Activated naive CD8-positive, alpha-beta T cell treated with anti-CD3 and anti-CD28 coated beads for 36 hours (primary cell): ENCODE measurements at places on chromosomes 5 and 9. TPM values are rescaled to one million over a fixed set of nuclear protein-coding genes. Genes with fewer than 3 reads are reported as not detected.

DNA sequence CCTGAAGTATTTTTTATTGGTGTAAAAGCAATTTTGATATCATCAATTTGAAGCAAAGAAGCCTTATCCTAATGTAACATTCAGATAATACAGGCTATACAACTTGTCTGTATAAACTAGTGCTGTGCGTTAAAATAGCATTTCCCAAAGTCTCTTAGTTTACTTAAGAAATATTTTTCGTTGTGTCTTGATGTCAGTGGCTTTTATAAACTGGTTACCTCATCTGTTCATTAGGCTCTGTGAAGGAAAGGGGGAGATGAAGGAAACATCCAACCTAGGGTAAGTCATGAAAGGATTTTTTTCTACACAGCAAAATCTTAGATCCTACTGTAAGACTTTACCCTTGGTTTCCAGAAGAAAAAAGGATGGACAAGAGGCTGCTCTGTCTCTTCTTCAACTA is 272.9 kb downstream of the PJA2 start:
- DNase-seq = no peak

GRCh38 chr9:34513567-34514214 is 9.1 kb downstream of the ENHO start:
- no peak for DNase-seq

DNA sequence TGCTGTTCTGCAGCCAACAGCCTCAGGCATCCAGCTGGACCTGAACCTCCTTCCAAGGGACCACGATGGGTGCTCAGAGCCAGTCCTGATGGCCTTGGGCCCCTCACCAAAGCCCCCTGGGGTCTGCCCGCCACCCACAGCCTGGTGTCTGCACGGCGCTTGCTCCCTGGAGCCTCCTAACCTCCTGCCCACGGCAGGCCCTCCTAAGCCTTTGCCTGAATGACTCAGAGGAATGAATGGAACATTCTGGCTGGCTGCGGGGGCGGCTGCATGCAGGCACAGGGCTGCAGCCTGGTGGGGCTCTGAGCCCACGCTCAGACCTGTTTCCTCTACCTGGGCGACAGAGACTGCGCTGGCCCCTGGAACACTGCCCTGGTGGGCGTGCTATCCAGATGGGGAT is 6.9 kb downstream of the SOHLH1 start:
- DNase-seq = no peak

Gene SLC25A51
- 32.7 TPM for total RNA-seq

- DNase-seq = no peak
These were observed 19.2 kb upstream of the EXOC3 start for GRCh38 chr5:423626-424261.

DNA sequence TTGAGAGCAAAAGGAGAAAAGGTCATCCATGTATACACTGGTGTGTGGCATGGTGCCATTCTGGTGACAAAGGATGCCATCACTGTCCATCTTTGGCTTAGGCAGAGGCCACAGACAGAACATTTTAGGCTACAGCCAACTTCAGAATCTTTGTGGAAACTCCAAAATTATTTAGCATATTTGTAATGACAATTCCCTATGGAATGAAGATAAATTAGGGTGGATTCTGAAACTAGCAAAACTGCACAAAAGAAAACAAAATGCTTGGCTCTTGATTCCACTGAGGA is 92.5 kb downstream of the FBXW11 start:
- no peak for DNase-seq

DNA sequence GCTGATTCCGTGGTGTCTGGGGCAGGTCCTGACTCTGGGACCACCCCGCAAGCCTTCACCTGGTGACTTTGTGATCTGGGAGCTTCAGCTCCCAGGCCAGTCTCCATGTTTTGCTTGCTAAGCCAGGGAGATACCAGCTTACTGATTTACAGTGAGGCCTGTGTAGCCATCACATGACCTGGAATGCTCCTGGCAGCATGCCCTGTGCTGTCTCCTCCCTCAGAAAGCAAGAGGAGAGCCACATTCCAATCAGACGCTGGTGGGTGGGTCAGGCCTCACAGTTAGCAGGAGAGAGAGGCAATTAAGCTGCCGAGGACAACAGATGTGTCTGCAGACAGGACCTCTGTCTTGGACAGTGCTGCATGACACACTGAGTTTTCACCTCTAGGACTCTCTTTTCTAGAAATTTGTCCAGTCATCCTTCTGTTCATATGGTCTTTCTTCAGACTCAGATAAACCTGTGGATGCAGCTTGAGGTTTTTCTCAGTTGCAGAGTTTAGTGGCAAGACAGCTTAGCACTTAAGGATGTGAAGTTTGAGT is 24.4 kb upstream of the GRPEL2 start:
- DNase-seq = no peak

- DNase-seq = no peak
These were observed 530.9 kb upstream of the TYRP1 start for GRCh38 chr9:12162181-12162815.

DNA sequence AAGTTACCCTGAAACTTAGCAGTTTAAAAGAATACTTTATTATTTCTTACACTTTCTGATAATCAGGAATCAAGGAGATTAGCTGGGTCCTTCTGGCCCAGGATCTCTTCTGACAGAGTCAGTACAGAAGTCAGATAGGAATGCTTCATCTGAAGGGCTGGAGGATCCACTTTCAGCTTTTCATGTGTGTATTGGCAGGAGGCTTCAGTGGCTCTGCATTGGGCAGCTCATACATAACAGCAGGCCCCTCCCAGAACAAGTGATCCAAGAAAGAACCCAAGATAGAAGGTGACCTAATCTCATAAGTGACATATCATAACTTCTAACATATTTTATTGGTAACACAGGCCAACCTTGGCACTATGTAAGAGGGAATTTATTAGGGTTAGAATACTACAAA is 258.4 kb downstream of the HCN1 start:
- DNase-seq = no peak

Gene ITGA1
- 6.9 TPM for total RNA-seq

- DNase-seq = no peak
These were observed 110.1 kb downstream of the CARTPT start for GRCh38 chr5:71829206-71829605.

DNA sequence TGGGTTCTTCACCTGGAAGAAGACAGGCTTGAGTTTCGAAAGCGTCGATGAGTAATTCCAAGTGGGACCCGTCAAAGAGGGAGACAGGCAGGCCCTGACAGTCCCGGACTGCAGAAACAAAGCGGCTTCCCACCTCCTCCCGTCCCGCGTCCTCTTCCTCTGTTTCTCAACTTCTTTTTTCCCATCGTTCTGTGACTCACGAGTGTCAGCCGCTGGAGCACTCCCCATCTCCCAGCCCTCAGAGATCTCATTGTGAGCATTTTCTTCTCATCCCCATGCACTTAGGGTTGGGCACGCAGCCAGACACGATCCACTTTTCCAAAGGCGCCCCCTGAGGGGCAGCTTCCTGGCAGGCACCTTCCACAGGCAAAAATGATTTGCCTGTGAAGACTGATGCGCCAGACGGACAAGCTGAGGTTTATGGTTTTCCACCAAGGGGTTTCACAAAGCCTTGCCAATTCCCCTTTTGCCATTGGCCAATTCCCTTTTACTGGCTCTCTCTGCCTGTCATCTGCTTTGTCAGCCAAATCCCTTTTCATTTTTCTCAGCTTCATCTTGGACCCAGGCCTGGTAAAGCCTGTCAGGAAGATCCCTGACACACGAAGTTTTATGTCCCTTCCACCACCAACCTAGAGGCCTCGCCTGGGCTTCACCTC is 86.5 kb upstream of the ANKRD55 start:
- no peak for DNase-seq

Gene DBH
- not detected for total RNA-seq

GRCh38 chr5:133343196-133343595 is 269.1 kb downstream of the FSTL4 start:
- DNase-seq = no peak

Gene NSG2
- total RNA-seq = not detected

Gene CHSY3
- total RNA-seq = not detected

- DNase-seq = no peak
These were observed 12.2 kb downstream of the DAB2IP start for GRCh38 chr9:121663591-121663990.

Gene PCDHA6
- total RNA-seq = not detected

- no peak for DNase-seq
These were observed 290.5 kb upstream of the RASA1 start for GRCh38 chr5:86977190-86977589.

DNA sequence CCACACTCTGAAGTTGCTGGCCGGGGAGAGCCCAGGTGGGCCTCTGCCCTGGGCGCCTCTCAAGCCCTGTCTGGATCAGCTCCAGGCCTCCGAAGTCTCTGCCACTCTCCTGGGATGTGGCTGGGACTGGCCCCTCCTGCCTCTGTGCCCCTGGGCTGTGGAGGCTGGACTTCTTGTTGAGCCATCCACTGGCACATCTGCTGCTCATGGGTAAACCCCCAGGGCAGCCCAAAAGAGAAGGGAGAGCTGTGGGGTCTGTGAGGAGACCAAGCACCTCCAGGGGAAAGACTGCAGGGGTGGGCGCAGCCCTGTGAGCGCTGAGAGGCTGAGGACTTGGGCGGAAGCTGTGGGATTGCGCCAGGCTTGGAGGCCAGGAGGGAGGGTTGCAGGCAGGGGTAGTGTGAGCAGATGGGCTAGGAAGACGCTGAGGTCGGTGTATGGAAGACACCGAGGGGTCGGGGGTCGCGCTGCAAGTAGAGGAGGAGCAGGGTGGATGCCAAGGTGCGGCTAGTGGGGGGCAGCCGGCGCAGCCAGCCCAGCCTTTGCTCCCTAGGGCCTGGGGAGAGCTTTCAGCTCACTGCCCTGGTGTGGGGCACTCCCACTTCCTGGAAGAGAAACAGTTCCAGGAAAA is 118.1 kb downstream of the WNK2 start:
- no peak for DNase-seq

Gene SLC45A2
- total RNA-seq = not detected

Gene STPG3
- not detected for total RNA-seq

Gene RNF180
- not detected for total RNA-seq

DNA sequence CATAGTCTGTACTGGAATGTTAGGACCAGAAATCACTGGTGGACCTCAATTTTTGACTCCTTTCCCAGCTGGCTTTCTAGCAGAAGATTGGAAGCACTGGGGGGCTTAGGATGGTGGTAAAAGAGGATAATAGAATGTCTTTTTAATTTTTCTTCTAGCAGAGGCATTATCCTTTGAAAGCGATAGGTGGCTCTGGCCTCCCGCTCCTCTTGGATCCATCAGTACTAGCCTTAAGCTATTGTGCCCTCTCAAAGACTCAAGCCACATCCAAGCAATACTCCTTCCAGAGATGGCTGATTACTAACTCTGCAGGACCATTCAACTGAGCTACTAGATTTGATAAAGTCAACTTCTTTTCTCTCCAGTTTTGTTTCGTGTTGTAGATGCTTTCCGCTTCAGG is 610.6 kb downstream of the CDH12 start:
- no peak for DNase-seq

Gene IFNA21
- not detected for total RNA-seq

Gene PSMD5
- 69.0 TPM for total RNA-seq

Gene PRSS3
- total RNA-seq = not detected

DNA sequence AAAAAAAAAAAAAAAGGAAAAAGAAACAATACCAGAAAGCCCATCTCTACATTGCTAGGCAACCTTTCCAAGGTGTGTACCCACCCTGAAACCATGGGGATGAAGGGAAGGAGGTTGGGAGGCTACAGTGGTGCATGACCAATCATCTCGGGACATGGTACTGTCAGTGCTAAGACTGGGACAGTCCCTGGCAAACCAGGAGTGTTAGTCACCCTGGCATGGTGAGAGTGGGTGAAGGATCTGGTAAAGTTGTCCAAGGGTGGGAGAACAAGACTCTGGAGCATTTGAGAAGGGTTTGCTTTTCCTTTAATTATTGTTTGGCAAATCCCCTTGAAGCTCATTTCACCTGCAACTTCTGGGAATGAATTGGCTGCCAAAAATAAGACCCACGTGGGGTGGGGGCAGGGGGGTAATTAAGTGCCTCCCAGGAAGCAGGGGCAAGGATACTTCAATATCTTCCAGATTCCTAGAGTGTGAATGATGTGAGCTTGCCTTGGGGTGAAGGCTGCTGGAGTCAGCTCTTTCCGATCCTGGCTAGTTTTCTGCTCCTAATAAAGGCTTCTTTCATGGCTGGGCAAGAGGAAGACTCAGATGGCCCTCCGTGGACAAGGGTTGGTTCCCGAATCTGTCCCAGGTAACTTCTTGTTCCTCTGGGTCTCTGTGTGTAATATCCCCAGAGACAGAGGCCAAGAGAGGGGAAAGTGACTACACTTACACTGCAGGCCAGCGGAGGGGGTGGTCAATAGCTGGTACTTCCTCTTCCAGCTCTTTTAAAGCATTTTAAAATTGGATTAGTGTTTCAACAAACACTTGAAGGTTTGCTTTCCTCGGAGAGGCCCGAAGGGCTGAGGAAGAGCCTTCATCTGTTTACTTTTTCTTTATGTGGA is 61.6 kb upstream of the SPRY4 start:
- no peak for DNase-seq

Gene FAM53C
- total RNA-seq = 34.3 TPM

- no peak for DNase-seq
These were observed 13.9 kb downstream of the TGFBI start for GRCh38 chr5:136042665-136043121.

DNA sequence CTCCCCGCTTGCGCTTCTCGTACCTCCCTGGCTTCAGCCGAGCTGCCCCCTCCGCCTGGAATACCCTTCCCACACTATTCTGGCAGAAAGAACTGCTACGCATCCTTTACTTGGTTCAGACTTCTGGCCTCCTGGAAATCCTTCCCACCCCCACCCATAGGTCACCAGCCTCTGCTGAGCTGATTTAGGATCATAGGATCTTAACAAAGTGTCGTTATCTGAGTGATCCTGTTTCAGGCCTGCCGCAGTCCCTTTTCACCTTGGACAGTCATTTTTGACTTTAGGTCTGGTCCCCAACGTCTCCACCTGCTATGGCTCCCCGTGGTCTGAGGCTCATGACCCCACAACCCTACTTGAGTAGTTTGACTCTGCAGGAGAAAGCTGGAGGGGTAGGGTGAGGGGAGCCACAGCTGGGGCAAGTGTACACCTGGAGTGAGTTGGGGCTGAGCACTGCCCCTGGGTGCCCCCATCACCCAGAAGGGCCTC is 27.3 kb downstream of the EGR1 start:
- DNase-seq = no peak

- no peak for DNase-seq
These were observed 1.8 kb downstream of the LURAP1L start for GRCh38 chr9:12776513-12777055.

- no peak for DNase-seq
These were observed 259.4 kb upstream of the CCNG1 start for GRCh38 chr5:163177971-163178370.

Gene STK10
- 83.7 TPM for total RNA-seq

GRCh38 chr5:135986891-135987401 is 32.2 kb upstream of the LECT2 start:
- DNase-seq = no peak

Gene CARTPT
- not detected for total RNA-seq

Gene STKLD1
- total RNA-seq = 0.31 TPM

Gene RANBP3L
- 0.10 TPM for total RNA-seq

DNA sequence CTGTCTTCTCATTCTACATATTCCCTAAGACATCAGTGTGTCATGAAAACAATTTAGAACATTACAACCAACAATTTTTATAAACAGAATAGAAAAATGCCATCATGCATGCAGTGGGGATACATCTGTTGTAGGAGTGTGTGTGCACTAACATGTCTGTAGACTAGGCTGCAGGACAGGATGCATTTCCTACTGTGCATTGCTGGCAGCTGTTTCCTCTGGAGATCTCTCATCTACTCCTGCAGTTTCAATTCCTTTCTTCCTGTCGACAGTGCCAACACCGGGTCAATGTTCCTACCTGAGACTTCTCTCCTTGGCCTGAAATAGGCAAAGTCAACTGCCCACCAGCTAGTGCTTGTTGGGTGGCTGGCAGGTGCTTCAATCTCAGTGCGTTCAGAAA is 69.8 kb downstream of the ANKH start:
- no peak for DNase-seq

GRCh38 chr9:114087721-114088120 is 9.6 kb upstream of the AMBP start:
- no peak for DNase-seq
